ENCODE measurements at places on chromosomes 3 and 15. TPM values are rescaled to one million over a fixed set of nuclear protein-coding genes. Genes with fewer than 3 reads are reported as not detected.

The CYP1A2 gene
- not detected for total RNA-seq

The HIGD2B gene
- total RNA-seq = not detected

The C3orf49 gene
- not detected for total RNA-seq

The NR1D2 gene
- total RNA-seq = 37.8 TPM

The FEM1B gene
- total RNA-seq = 57.3 TPM

The NME9 gene
- not detected for total RNA-seq

The PLSCR2 gene
- total RNA-seq = not detected

The GOLGA8G gene
- total RNA-seq = 0.17 TPM

- no peaks in the 10 kb centered on the region for H3K27me3 ChIP-seq
- peaks cover 17% of the 10 kb centered on the region for H3K36me3 ChIP-seq
- H3K4me1 ChIP-seq = peaks cover 100% of the 10 kb centered on the region
- DNase-seq = peak; percentile 31
Observed at GRCh38 chr3:71051893-71052687, 531.4 kb downstream of the FOXP1 start.

GRCh38 chr15:69666441-69666882 lies 213.8 kb downstream of the RPLP1 start:
- no peak overlapping the region for H3K4me3 ChIP-seq
- no peak overlapping the region for H3K27ac ChIP-seq
- no peaks in the 10 kb centered on the region for H3K36me3 ChIP-seq
- no peak for DNase-seq
- peaks cover 28% of the 10 kb centered on the region for H3K27me3 ChIP-seq
- H3K4me1 ChIP-seq = peaks cover 18% of the 10 kb centered on the region

- H3K36me3 ChIP-seq = peaks cover 7% of the 10 kb centered on the region
- H3K4me1 ChIP-seq = peaks cover 7% of the 10 kb centered on the region
- no peaks in the 10 kb centered on the region for H3K27me3 ChIP-seq
- no peak overlapping the region for H3K4me3 ChIP-seq
- no peak overlapping the region for H3K27ac ChIP-seq
Observed at GRCh38 chr15:73231661-73232419, 136.9 kb downstream of the HCN4 start.

DNA sequence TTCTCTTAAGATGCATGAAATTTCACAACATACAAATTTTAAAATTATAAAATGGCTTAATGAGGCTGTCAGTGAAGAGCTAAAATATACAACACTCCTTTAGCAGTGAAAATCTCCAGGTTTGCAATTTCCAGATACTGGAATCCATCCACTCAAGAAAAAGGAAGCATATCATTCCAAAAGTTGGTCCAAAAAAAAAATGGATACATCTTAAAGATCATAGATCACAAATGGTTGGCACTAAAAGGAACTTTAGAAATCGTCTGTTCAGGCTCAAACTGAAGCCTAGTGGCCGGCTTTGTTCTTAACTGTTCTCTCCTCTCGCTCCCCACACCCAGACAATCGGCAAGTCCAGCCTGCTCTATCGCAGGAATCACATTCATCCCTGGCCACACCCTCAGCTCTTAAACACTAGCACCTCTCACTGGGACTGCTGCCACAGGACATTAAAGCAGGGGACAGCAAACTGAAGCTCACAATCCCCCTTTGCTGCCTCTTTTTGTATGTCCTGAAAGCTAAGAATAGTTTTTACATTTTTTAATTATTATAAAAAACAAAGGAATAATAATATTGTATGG lies 130.3 kb upstream of the CDIN1 start:
- H3K4me1 ChIP-seq = peaks cover 3% of the 10 kb centered on the region
- H3K4me3 ChIP-seq = no peak overlapping the region
- no peaks in the 10 kb centered on the region for H3K36me3 ChIP-seq
- no peak for DNase-seq
- peak overlapping the region; percentile 24 for H3K27ac ChIP-seq
- no peaks in the 10 kb centered on the region for H3K27me3 ChIP-seq

DNA sequence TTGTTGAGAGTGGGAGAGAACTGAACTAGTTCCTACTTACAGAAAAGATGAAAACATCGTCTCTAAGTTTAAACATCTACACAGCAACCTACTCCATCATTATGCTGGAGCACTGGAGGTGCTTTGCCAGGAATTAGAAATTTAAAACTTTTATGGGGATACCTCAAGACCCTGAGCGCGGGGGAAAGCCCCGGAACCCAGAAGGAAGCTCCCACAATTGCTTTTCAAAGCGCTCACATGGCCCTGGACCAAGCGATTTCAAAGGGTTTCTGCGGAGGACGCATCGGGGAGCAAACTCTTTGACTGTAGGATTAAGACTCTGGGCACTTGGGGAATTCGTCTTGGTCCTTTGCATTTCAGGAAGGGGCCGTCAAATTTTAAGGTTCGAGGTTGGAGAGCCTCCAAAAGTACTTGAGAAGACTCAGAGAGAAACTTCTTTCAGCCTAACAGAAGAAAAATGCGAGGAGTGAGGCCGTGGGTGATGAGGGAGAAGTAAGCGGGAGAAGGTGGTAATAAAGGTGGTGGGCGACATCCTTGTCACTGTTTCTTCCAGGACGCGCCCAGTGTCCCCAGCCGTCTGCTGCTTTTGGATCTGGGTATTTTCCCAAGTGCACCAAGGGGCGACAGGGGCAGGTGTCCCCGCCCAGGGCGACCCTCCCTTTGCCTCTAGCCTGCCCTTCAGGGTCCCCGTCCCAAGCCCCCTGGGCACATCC lies 591 bp downstream of the PROK2 start:
- peaks cover 69% of the 10 kb centered on the region for H3K27me3 ChIP-seq
- DNase-seq = peak; percentile 72
- peaks cover 8% of the 10 kb centered on the region for H3K4me1 ChIP-seq
- peak overlapping the region; percentile 44 for H3K4me3 ChIP-seq

- DNase-seq = no peak
- no peaks in the 10 kb centered on the region for H3K4me1 ChIP-seq
- H3K36me3 ChIP-seq = no peaks in the 10 kb centered on the region
- H3K4me3 ChIP-seq = no peak overlapping the region
Observed at GRCh38 chr3:87198774-87199173, 28.3 kb upstream of the CHMP2B start.

GRCh38 chr15:64760056-64760455 lies 15.3 kb downstream of the RBPMS2 start:
- peaks cover 82% of the 10 kb centered on the region for H3K4me1 ChIP-seq
- peak overlapping the region; percentile 80 for H3K27ac ChIP-seq
- DNase-seq = no peak

GRCh38 chr15:57352535-57353316 lies 23.6 kb upstream of the CGNL1 start:
- H3K4me1 ChIP-seq = no peaks in the 10 kb centered on the region
- no peak overlapping the region for H3K27ac ChIP-seq
- H3K27me3 ChIP-seq = no peaks in the 10 kb centered on the region
- no peak for DNase-seq
- no peak overlapping the region for H3K4me3 ChIP-seq
- H3K36me3 ChIP-seq = no peaks in the 10 kb centered on the region

- no peaks in the 10 kb centered on the region for H3K4me1 ChIP-seq
- no peaks in the 10 kb centered on the region for H3K36me3 ChIP-seq
- H3K27ac ChIP-seq = no peak overlapping the region
- H3K27me3 ChIP-seq = no peaks in the 10 kb centered on the region
- H3K4me3 ChIP-seq = no peak overlapping the region
- no peak for DNase-seq
Observed at GRCh38 chr3:63051920-63052319, 176.7 kb upstream of the CADPS start.

DNA sequence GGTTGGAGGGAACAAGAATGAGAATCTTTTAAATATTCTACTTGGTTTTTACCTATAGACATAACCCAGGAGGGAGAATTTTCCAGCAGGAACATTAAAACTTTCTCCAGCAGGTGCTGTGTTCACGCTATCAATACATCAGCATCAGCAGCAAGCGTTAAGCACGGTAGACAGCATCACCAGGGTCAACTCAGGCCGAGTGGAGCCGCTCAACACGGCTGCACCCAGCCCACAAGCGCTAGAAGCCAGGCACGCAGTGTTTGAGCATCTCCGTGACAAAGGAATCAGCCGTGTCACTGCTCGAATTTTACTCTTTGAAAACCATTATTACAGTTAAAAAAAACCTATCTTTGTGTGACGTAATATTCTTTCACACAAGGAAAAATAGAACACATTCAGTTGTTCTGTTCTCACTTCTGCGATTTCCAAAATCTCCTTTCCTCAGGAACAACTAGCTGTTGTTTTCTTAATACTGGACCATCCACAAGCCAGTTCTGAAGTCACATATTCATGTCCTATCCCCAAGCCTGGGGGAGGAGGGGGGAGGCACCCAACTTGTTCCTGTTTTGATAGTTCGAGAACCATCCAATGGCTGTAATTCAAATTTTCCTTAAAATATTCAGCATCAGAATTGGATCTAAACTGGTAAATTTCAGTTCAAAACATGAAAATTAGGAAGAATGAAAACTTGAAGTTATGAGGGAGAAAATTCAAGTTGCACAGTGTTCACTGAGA lies 77.9 kb downstream of the ADAMTS17 start:
- H3K27me3 ChIP-seq = no peaks in the 10 kb centered on the region
- no peaks in the 10 kb centered on the region for H3K4me1 ChIP-seq
- peak; percentile 62 for DNase-seq
- no peak overlapping the region for H3K27ac ChIP-seq

DNA sequence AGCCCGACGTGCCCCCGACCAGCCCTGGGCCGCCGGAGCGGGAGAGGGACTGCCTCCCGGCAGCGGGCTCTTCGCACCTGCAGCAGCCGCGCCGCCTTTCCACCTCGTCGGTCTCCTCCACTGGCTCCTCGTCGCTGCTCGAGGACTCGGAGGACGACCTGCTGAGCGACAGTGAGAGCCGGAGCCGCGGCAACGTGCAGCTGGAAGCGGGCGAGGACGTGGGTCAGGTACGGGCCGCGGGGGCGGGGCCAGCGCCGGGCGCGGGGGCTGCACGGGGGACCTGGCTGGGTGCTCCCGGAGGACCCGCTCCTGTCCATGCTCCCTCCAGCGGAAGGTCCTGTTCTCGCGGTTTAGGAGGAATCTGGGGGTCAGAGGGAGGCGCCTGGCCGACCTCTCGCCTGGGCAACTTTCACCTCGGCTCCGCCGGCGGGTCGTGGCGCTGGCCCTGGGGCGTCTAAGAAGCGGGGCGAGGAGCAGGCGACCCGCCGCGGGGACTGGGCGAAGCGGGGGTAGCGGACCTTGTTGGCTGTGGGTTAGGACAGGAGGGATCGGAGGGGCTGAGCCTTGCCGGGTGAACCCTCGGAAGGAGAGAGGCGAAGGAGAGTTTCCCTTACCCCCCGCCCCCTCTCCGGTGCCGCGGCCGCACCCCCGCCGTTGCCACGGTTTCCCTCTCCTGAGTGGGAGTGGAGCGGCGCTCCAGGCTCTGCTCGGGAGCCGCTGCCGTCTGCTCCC lies 682 bp downstream of the ITPKA start:
- no peak overlapping the region for H3K27ac ChIP-seq
- peaks cover 38% of the 10 kb centered on the region for H3K4me1 ChIP-seq
- peak overlapping the region; percentile 75 for H3K4me3 ChIP-seq
- no peak for DNase-seq
- H3K36me3 ChIP-seq = no peaks in the 10 kb centered on the region

GRCh38 chr3:113213896-113214587 lies 2.7 kb downstream of the BOC start:
- H3K27ac ChIP-seq = peak overlapping the region; percentile 96
- no peaks in the 10 kb centered on the region for H3K36me3 ChIP-seq
- peaks cover 70% of the 10 kb centered on the region for H3K4me1 ChIP-seq
- DNase-seq = peak; percentile 68

DNA sequence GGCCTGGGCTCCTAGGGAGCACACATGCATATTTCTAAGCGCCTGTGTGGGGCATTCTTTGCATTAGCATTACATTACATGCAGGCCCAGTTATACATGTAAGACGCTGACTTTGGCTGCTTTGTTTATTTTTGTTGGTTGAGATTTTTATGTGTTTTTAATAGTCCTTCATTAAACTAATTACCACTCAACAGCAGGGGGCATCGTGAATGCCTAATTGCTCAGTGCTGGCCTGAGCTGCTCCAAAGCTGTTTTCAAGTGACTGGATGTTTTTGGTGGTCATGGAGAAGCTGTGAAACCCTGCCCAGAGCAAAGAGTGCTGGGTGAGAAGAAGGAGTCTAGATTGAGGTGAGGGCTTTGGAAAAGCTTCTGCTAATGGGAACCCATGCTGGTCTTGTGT lies 41.5 kb downstream of the GPD1L start:
- DNase-seq = no peak
- H3K27me3 ChIP-seq = no peaks in the 10 kb centered on the region
- no peak overlapping the region for H3K4me3 ChIP-seq
- H3K36me3 ChIP-seq = peaks cover 63% of the 10 kb centered on the region

DNA sequence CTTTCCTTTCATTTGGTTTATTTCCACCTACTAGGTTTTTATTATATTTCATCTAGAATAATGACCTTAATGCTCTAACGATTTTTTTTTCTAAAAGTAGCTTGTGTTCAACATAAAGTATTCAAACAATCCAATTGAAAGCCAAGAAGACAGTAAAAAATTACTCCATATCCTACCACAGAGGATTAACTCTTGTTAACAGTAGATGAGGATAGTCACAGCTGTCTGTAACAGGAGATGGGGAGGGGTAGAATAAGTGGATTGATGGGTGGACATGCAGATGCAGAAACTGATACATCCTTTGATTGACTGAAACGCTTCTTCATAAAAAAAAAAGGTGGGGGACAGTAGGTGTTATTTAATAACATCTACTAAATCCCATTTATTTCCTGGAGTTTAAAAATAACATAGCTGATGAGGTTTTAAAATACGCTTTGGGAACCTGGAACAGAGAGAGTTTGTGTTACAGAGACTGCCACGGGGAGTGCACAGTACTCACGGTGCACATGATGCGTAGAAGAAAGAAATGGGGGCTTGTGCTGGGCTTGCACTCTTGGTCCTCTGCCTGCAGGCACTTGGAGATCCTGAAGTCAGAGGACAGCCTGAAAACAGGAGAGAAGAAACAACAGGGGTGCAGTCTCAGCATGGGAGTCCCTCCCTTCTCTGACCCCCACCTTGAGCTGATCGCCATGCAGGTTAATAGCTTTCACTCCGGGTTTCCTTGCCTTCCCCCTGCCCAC lies 226.7 kb downstream of the THSD4 start:
- no peak for DNase-seq
- no peak overlapping the region for H3K4me3 ChIP-seq
- peaks cover 9% of the 10 kb centered on the region for H3K4me1 ChIP-seq
- no peaks in the 10 kb centered on the region for H3K36me3 ChIP-seq

GRCh38 chr3:69770219-69770618 lies 31.0 kb downstream of the MITF start:
- no peak overlapping the region for H3K4me3 ChIP-seq
- H3K36me3 ChIP-seq = no peaks in the 10 kb centered on the region
- H3K4me1 ChIP-seq = peaks cover 52% of the 10 kb centered on the region
- no peak for DNase-seq
- H3K27ac ChIP-seq = no peak overlapping the region
- H3K27me3 ChIP-seq = no peaks in the 10 kb centered on the region

DNA sequence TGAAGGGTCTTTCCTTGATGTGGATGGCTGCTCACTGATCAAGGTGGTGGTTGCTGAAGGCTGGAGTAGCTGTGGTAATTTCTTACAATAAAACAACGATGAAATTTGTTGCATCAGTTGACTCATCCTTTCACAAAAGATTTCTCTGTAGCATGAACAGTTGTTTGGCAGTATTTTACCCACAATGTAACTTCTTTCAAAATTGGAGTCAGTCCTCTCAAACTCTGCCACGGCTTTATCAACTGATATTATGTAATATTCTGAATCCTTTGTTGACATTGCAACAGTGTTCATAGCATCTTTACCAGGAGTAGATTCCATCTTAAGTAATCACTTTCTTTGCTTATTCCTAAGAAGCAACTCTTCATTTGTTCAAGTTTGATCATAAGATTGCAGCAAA lies 252.6 kb downstream of the UBE2E2 start:
- H3K27me3 ChIP-seq = no peaks in the 10 kb centered on the region
- H3K27ac ChIP-seq = peak overlapping the region; percentile 13
- no peak for DNase-seq
- H3K4me1 ChIP-seq = peaks cover 37% of the 10 kb centered on the region

Measured in esophagus muscularis mucosa (tissue), 4 donors.